ENCODE measurements at places on chromosomes 11 and 22. TPM values are rescaled to one million over a fixed set of nuclear protein-coding genes. Genes with fewer than 3 reads are reported as not detected.

Gene OR10D3
- not detected for total RNA-seq

Gene NLRP10
- total RNA-seq: not detected

Gene OR51E1
- not detected for total RNA-seq

Gene TSPAN32
- total RNA-seq: 65.7 TPM

Gene IL18BP
- total RNA-seq: 25.7 TPM

Gene MEN1
- 25.8 TPM for total RNA-seq

Gene FSHB
- not detected for total RNA-seq

Gene THRSP
- not detected for total RNA-seq

Gene SPON1
- total RNA-seq: 4.8 TPM

Gene SERPING1
- not detected for total RNA-seq

Gene MPPED2
- 0.42 TPM for total RNA-seq

Gene MB
- not detected for total RNA-seq

Gene OR52N4
- 1.4 TPM for total RNA-seq

Gene TMEM258
- total RNA-seq: 77.6 TPM

Gene VPS51
- 217 TPM for total RNA-seq

Gene NPAS4
- total RNA-seq: not detected

Gene VPREB1
- not detected for total RNA-seq

Gene OTOG
- total RNA-seq: not detected

Gene KLHDC7B
- 3.8 TPM for total RNA-seq

Gene DDT
- total RNA-seq: 74.2 TPM

Gene SLC43A1
- total RNA-seq: 7.8 TPM

Gene ART1
- total RNA-seq: not detected

Gene CDC45
- 0.32 TPM for total RNA-seq

Gene TEAD1
- total RNA-seq: 0.55 TPM

Gene GP1BB
- 113 TPM for total RNA-seq

Gene TMEM191B
- not detected for total RNA-seq

Gene PGA5
- not detected for total RNA-seq

Gene C1QTNF6
- total RNA-seq: 11.2 TPM

Gene DEFB131B
- total RNA-seq: not detected

Gene SLC6A5
- not detected for total RNA-seq

Gene SLC16A8
- total RNA-seq: not detected

Gene CEP126
- 2.6 TPM for total RNA-seq

Gene PRG2
- 0.55 TPM for total RNA-seq

Gene MSANTD4
- 6.0 TPM for total RNA-seq

Gene GLYATL1
- not detected for total RNA-seq

Gene CREB3L1
- not detected for total RNA-seq

Gene APOBEC3B
- 1.2 TPM for total RNA-seq

Gene OR10A2
- not detected for total RNA-seq

Gene KRTAP5-9
- total RNA-seq: not detected

Gene AGBL2
- 5.8 TPM for total RNA-seq

Gene MMP27
- total RNA-seq: not detected

Gene KCNE3
- 0.40 TPM for total RNA-seq

Gene OR52I2
- total RNA-seq: not detected

Gene DCHS1
- 8.0 TPM for total RNA-seq
